ENCODE measurements at places on chromosomes 2 and 18.

DNA sequence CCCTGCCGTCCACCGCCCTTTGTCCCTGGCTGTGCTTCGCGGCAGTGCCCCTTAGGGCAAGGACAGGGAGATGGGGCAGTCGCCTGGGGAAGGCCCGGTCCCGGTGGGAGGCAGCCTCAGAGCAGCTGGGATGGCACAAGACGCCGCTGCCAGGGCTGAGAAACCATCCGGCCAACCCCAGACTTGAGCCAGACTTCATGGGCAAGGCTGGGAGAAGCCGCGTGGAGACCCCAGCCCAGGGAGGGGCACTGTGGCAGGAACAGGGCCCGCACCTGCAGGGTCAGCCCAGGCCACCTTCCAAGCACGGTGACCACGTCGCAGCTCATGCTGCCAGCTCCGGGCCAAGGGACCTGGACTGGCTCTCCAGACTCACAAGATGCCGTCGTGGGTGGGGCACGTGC lies 84.0 kb downstream of the NFATC1 start:
- no peak for DNase-seq

GRCh38 chr2:176002688-176003210 lies 682 bp upstream of the LNPK start:
- DNase-seq = no peak

- peak; percentile 37 for DNase-seq
These were observed 83.9 kb downstream of the AAK1 start for GRCh38 chr2:69559442-69560146.

GRCh38 chr2:85009019-85009618 lies 38.2 kb downstream of the KCMF1 start:
- DNase-seq = no peak

- DNase-seq = no peak
These were observed 102.9 kb upstream of the THUMPD2 start for GRCh38 chr2:39881948-39882347.

GRCh38 chr18:55139836-55140235 lies 180.6 kb upstream of the CCDC68 start:
- no peak for DNase-seq

GRCh38 chr2:109333414-109334210 lies 204.6 kb downstream of the SH3RF3 start:
- no peak for DNase-seq

DNA sequence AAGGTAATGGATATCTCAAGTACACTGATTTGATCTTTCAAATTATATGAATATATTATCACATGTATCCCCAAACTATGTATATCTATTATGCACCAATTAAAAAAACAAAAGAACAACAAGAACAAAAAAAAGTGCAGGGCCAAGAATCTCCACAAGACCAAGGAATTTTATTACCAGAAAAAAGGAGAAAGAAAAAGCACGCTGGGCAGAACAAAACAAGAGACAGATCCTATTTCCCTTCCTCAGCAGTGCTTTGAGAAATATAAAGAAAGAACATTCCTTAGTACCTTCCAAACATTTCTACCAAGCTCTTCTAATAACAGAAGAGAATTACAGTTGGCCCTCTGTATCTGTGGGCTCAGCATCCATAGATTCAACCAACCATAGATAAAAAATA lies 144.7 kb upstream of the CREB1 start:
- DNase-seq = no peak

GRCh38 chr2:100796499-100797100 lies 23.3 kb upstream of the NPAS2 start:
- DNase-seq = no peak

DNA sequence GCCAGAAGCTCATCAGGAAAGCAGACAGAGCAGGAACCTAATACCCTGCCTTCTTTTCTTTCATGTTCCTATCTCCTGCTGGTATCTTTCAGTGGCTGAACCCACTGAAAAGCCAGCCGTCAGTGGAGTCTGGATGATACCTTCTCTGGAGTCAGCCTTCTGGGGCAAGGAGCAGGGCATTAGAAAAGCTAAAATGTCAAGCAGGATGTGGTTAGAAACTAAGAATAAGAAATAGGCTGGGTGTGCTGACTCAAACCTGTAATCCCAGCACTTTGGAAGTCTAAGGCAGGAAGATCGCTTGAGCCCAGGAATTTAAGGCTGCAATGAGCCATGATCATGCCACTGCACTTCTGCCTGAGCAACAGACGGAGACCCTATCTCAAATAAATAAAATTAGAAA lies 642.0 kb upstream of the FSHR start:
- DNase-seq = no peak
